SK-N-MC (cell line): ENCODE measurements at places on chromosomes 4 and X.

DNA sequence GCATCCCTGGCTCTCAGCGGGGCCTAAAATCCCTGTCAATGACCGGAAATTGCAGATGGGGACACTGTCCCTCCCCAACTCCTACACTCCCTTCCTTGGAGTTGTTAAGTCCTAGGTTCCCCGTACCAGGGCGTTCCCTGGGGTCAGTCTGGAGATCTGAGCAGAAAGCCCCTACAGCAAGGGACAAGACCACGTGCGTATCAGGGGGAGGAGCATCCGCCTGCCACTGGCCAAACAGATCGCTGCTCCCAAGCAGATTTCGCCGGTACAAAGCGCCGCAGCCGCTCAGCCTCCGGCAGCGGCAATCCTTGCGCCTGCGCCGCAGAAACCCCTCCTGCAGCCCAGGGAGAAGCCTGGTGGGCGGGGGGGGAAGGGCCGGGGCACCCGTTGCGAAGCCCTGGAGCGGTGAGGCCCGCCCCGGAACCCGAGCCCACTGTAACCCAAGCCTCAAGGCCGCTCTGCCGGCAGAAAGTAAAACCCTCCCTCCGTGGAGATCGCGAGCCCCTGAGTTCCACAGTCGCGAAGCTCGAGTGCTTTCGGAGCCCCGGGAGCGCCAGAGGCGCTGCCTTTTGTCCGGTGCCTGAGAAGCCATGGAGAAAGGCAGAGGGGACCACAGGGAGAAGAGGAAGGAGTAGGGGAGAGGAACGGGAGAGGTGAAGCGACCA is 2.7 kb downstream of the CRMP1 start:
- no peak for DNase-seq

GRCh38 chr4:26802790-26803189 is 57.9 kb upstream of the STIM2 start:
- DNase-seq, result no peak

- no peak for DNase-seq
These were observed 108.4 kb upstream of the FAM241A start for GRCh38 chr4:112036886-112037285.

DNA sequence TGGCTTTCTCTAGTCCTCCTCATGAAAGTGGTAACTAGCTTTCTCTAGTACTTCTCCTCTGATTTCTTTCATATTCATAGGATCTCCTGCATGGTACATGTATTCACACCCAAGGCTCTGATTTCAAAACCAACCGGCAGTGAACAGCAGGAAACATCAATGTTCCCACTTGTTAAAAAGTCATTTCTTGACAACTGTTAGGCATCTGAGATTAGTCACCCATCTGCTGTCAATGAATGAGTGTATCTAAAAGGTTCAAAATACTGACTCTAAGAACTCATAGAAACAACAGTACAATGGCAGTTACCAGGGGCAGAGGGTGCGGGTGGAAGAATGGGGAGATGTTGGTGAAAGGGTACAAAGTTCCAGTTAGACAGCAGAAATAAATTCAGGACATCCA is 31.5 kb upstream of the PUDP start:
- DNase-seq, result no peak

DNA sequence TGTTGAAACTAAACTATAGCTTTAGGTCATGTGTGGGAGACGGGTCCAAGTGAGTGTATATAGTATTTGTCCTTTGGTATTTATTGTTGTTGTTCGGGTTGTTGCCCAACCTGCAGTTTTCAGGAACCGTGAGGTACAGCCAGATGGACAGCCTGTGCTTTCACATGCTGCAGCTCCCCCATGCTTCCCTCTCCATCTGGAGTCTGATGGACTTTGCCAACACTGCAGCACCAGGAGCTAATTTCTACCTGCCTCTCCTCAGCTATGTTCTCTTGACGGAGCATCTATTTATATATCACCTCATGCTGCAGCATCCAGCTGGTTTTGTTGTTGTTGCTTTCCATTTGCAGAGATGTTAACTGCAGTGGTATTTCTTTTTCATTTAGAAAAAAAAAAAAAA is 80.1 kb downstream of the TLL1 start:
- DNase-seq, result no peak

- no peak for DNase-seq
These were observed 79.8 kb upstream of the RPL34 start for GRCh38 chr4:108540536-108540935.

GRCh38 chrX:87572901-87573300 is 55.3 kb downstream of the KLHL4 start:
- no peak for DNase-seq

DNA sequence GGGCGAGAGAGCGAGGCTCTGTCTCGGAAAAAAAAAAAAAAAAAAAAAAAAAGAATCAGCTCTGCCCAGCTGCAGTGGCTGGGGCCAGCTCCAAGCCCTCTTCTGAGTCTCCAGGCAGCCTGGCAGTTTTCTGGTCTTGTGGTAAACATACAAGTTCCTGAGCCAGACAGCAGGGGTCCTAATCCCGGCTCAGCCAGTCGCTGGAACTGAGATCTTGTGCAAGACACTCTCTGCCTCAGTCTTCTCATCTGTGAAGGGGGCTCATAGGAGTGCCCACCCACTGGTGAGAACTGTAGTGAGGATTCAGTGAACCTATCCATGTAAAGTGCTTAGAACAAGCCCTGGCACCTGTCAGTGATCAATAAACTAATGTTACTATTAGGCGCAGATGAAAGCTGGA is 41.8 kb downstream of the C4orf50 start:
- no peak for DNase-seq

DNA sequence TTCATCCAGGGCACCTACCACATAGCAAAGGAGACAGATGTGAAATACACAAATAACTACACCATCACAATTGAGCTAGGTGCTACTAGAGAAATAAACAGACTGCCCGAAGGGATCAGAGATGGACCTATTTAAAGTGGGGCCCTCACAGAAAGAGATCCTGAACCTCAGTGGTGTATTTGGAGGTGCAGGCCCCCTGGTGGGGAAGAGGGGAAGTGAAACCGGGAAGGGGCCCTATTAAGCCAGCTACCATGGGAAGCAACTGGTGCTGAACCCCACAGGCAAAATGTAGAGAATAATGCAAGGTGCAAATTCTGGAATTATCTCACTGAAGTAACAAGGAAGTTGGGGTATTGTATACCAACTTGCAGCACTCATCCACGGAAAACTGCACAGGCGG is 78.6 kb upstream of the FAM9A start:
- no peak for DNase-seq

DNA sequence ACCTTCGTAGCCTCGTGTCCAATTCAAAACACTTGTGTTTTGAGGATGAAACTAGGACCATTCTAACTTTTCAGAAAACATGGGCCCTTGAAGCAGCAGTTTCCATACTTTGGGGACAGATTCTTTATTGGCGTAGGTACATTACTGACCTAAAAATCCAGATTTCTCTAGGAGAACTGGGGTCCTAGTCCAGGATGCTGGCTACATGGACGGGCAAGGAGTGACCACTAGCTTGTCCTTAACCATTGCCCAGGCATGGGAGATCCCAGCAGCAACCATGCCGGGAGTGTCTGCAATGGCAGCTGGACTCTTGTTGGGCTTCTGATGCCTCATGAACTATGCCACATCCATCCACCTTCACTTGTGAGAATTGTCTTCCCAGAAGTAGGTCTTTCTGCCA is 62.2 kb upstream of the WDR1 start:
- DNase-seq, result no peak

GRCh38 chr4:150717952-150718351 is 136.0 kb downstream of the MAB21L2 start:
- DNase-seq, result no peak

- no peak for DNase-seq
These were observed 6.4 kb downstream of the TCEAL8 start for GRCh38 chrX:103248553-103248952.

DNA sequence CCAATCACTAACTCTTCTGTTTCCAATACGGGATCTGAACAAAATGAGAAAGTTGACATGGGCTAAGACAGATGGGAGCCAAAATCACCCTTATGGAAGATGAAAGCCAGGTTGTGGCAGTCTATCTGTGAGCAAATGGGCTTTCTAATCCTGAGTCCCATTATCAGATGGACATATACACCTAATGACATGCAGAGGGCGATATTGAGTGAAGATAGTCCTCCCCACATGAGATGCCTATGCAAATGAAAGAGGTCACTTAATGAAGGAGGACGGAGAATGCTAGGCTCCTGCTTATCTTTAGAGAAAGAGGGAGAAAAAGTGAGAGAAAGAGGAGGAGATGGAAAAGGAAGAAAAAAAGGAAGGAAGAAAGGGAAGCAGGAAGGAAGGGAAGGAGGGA is 547.5 kb downstream of the NLGN4X start:
- no peak for DNase-seq

- no peak for DNase-seq
These were observed 5.4 kb upstream of the ASB5 start for GRCh38 chr4:176274441-176274840.

GRCh38 chr4:108337923-108338322 is 169.2 kb upstream of the LEF1 start:
- DNase-seq, result no peak

DNA sequence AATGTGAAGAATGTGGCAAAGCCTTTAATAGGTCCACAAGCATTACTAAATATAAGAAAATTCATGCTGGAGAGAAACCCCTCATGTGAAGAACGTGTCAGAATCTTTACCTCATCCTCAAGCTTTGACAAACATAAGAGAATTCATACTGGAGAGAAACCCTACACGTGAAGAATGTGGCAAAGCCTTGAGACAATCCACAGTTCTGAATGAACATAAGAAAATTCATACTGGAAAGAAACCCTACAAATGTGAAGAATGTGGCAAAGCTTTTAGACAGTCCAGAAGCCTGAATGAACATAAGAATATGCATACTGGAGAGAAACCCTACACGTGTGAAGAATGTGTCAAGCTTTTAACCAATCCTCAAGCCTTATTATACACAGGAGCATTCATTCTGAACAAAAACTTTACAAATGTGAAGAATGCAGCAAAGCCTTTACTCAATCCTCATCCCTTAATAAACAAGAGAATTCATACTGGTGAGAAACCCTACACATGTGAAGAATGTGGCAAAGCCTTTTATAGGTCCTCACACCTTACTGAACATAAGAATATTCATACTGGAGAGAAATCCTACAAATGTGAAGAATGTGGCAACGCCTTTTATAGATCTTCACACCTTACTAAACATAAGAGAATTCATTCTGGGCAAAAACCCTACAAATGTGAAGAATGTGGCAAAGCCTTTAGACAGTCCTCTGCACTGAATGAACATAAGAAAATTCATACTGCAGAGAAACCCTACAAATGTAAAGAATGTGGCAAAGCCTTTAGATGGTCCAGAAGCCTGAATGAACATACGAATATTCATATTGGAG is 51.1 kb downstream of the ZNF732 start:
- DNase-seq, result no peak

DNA sequence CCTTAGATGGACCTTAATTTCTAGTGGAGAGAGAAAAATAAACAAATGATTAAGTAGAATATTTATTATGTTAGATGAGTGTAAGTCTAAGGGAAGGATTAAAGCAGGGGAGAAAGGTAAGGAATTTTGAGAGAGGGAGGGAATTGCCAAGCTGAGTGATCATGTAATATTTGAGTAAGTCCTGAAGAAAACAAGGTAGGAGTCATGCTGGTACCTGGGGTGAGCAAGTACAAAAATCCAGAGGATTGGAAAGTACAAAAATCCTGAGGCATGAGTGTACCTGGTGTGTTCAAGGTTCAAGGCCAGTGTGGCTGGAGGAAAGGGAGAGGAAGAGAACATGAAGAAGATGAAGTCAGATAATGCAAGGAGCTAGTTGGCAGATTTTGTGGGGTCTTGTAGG is 87.2 kb upstream of the MYOZ2 start:
- no peak for DNase-seq

DNA sequence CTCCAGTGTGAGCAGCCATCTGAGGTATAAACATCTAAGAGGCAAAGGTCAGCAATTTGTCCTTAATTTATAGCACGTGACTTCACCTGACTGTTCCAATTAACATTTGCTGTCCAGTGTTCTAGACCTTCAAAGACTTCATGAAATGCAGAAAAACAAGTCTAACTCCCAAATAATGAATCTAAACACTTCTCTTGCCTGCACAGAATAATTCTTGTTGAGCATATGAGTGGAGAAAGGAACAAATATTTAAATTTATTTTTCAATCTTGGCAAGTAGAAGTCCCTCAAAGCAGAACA is 12.0 kb downstream of the RFC1 start:
- DNase-seq, result no peak

- DNase-seq, result no peak
These were observed 10.4 kb downstream of the CLCN5 start for GRCh38 chrX:49932791-49933190.

GRCh38 chr4:19693936-19694570 is 557.7 kb upstream of the SLIT2 start:
- DNase-seq, result no peak

DNA sequence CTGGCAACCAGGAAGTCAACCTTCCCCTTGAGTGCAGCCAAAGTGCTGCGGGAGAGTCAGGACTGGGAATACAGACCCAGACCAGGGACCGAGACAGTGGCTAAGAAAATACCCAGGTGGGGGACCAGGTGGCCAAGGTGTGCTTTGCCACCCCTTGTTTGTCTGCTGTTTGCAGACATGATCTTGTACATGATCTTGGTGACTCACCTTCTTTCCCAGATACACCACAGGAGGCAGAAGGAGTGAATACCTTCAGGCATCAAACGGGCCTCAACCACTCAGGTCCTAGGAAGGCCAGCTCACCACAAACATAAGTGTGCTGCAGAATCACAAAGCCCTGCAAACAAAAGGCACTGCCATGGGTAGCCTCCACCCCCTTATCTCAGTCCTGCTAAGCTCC is 62.0 kb downstream of the CNGA2 start:
- DNase-seq, result no peak

DNA sequence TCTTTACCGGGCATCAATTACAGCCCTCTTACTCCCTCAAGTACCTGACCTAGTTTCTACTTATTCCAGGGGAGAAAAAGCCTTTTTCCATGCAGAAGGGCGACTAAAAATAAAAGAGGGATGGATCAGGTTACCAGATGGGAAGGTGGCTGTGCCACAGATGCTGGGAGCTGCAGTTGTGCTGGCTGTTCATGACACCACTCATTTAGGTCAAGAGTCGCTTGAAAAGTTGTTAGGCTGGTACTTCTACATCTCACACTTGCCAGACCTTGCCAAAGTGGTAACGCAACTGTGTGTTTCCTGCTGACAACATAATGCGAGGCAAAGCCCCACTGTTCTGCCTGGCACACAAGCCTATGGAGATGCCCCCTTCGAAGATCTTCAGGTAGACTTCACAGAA is 148.4 kb upstream of the FGF16 start:
- no peak for DNase-seq

GRCh38 chr4:126004941-126005340 is 690.2 kb downstream of the FAT4 start:
- DNase-seq, result no peak

GRCh38 chr4:37749398-37749988 is 63.3 kb upstream of the RELL1 start:
- DNase-seq, result no peak

- no peak for DNase-seq
These were observed 3.5 kb upstream of the NKX1-1 start for GRCh38 chr4:1409491-1410425.

- no peak for DNase-seq
These were observed 115.3 kb downstream of the KIT start for GRCh38 chr4:54773022-54773421.

GRCh38 chr4:186159613-186160012 is 31.8 kb upstream of the CYP4V2 start:
- DNase-seq, result no peak
